ENCODE measurements at places on chromosomes 4 and X.

- no peak for DNase-seq
Observed at GRCh38 chr4:111855308-111855707, 289.9 kb upstream of the FAM241A start.

- no peak for DNase-seq
Observed at GRCh38 chr4:168769837-168770236, 240.2 kb downstream of the CBR4 start.

DNA sequence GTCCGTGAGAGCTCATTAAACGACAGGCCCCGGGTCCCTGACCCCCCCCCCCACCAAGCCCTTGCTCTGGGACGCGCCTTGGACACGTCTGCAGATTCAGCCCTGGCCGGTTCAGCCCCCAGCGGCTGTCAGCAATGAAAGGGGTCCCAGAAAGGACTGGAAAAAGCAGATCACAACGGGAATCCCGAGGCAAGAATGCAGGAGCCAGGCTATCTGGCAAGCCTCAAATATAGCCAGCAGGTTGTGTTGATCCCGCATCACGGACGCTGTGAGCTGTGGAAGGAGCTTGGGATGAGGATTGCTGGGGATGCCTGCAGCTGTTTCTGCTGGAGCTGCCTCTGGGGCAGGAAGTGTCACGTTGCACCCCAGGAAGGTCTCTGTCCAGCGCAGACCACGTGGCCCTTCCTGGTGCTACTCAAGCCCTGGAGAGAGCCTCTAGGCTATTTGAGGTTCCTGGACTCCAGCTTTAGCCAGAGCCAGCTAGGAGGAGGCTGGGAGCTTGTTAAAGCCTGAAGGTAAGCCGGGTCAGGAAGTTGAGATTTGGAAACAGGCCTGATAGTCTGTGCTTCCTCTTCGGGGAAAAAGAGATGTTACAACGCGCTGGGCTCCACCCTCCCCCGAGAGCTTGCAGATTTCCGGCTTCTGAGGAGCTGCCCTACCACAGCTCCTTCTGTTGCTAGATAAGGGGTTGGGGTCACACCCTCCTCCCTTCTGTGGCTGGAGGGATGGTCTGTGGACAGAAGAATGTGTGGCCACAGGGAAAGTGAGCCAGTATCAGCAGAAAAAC, 19.3 kb upstream of the CSF2RA start:
- DNase-seq, result no peak

- no peak for DNase-seq
Observed at GRCh38 chrX:40539214-40540142, 41.3 kb upstream of the ATP6AP2 start.

DNA sequence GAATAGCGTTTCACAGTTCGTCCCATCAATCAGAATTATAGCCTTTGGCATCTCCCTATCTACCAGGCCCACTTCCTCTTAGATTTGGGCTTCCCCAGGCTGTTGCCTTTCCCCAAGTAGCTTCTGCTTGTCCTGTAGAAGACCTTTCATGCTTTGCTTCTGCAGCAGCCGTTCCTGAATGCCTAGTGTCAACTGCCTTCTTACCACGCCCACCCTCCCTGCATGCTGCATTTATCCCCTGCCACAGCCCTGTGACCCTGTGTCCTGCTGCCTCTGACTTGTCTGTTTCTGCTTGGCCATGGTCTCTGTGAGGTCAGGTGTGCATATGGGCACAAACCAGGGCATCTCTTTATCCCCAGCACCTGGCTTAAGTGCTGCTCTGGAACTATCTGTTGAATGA, 56.3 kb downstream of the HTT start:
- DNase-seq, result no peak
